GM20000 (cell line): ENCODE measurements at places on chromosomes 6 and 20.

GRCh38 chr20:2984956-2985661 is 58.3 kb upstream of the GNRH2 start:
- no peak for DNase-seq

- no peak for DNase-seq
Measured at GRCh38 chr6:109632405-109632804, 58.6 kb downstream of the AK9 start.

DNA sequence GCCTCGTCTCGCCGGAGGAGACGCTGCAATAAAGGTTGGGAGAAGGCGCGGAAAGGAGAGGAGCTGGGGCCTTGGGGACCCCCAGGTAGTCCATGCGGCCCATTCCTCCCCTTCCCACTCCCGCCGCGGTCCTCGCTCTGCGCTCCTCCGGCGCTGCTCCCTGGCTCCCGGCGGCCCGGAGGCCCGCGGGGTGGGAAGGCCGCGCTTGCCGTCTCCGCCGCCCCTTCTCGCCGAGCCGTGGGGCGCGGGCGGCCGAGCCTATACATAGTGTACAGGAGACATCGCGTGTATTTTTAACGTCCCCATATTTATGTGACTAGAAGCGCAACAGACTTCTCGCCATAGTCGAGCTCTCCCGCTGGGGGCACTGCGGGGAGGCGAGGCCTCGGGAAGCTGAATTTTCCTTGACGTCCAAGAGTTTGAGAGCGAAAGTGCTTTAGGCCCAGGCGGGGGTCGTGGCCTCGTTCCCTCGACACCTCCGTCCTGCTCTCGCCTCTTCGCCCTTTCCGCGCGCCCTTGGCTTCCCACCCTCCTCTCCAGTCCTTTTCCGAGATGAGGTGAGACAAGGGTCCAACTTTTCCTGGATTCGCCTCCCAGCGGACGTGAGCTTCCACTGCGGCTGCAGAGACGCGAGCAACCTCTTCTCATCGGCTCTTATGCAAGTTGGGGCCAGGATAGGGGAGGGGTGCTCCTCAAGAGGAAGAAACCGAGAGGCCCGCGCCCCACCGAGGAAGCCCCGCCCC is 29.0 kb downstream of the SLC12A5 start:
- DNase-seq = peak; percentile 46

GRCh38 chr6:42315259-42315990 is 97.8 kb upstream of the MRPS10 start:
- no peak for DNase-seq

DNA sequence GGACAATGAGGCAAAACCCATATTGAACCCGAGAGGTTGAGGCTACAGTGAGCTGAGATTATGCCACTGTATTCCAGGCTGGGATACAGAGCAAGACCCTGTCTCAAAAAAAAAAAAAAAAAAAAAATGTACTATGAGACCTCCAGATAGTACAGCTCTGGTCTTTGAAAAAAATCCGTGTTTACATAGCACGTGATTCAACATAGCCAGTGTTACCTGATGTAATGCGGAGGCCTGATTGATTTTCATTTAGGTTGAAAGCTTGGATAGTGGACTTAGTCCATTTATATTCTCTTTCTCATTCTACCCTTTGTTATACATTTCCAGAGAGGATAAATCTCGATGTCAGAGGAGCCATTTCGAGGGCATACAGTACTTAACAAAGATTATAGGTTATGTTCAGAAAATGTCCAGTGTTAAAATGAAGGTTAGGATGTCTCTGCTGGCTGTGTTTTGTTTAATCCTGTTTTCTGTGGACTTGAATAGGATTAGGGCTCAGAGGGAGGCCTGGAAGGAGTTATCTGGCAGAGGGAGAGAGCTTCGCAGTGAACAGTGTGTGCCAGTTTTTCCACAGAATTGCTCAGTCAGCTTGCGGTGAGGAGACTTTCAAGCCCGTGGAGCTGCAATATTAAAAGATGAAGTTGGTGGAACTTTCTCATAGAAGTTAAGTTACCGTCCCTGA is 33.9 kb upstream of the BCLAF1 start:
- DNase-seq = no peak

- no peak for DNase-seq
Measured at GRCh38 chr6:131636880-131637792, at the start of gene ENPP3. TSS of gene ENPP3 (plus strand) at chr6:131637302. CDS start at chr6:131637385, 83 bp downstream.

DNA sequence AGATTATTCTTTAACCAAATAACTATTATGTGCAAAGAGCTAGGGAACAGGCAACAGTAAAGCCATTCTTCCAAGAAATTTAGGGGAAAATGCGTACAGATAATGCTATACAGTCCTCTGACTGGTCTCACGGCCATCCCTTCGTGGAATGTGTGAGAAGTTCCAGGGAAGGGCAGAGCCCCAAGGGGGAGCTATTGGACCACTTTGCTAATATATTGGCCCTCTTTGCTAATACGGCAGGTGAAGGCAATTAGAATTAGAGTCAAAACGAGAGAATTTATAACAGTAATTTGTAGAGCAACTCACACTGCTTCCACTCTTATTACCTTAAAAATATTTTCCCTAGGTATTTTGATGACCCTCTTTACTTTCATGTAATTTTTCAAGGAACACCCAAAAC is 140.4 kb downstream of the IMPG1 start:
- DNase-seq = peak; percentile 21

DNA sequence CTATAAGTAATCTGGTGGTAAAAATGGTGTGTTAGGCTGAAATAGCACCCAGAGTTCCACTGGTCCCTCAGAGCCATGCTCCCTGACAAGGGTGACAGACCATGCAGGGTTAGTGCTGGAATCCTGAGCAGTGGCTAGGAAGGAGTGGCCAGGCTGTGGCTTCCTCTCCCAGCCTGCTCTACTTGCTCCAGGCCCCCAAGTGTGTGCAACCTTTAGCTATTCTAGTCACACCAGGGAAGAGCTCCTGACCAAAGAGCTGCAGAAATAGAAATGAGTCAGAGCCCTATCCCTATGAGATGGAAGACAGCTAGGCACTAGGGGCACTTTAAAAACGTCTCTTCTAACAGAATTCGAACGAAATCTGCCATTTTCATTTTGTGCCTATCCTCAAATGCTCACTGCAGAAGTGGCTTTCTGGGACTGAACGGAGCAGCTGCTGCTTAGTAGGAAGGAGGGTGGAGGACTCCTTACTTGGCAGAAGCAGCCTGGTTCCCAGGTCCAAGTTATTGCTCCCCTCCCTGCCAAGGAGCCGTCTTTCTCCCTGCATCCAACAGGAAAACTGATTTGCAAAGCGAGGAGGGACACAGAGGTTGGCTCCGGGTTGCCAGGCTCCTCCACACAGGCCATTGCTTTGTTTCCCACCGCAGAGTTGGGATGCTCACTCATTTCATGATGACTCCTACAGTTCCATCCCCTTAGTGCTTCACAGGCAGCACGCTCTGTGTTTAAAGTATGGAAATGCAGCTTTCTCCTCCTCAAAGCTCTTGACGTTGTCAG is 754.5 kb downstream of the C6orf118 start:
- no peak for DNase-seq

- no peak for DNase-seq
Measured at GRCh38 chr6:3081960-3082359, 13.7 kb downstream of the RIPK1 start.

- DNase-seq = no peak
Measured at GRCh38 chr6:8556370-8557013, 121.1 kb upstream of the SLC35B3 start.

- DNase-seq = no peak
Measured at GRCh38 chr20:10992731-10993130, 318.9 kb upstream of the JAG1 start.

GRCh38 chr6:36751833-36752186 is 54.2 kb downstream of the RAB44 start:
- DNase-seq = no peak
